Stimulated activated CD8-positive, alpha-beta memory T cell treated with anti-CD3 and anti-CD28 coated beads, Interleukin-15, amount 100 ng/mL, for 24 hours (primary cell): ENCODE measurements at places on chromosomes 12 and 14.

GRCh38 chr14:63378444-63378843 is 59.7 kb upstream of the GPHB5 start:
- no peak for DNase-seq

DNA sequence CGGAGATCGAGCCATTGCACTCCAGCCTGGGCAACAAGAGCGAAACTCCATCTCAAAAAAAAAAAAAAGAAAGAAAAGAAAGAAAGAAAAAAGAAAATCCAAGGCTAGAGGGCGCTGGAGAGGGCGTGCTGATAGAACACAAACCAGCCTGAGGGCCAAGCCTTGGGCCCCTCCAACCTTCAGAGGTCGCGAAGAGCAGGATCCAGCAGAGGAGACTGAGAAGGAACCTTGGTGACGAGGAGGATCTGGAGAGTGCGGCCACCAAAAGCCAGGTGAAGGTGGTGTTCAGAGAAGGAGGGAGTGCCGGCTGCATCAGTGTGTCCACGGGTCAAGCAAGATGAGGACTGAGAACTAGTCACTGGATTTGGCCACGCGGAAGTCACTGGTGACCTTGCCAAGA is 4.1 kb upstream of the DYNC1H1 start:
- no peak for DNase-seq

GRCh38 chr14:94601884-94602391 is 10.3 kb upstream of the SERPINA3 start:
- DNase-seq = no peak

GRCh38 chr12:91741932-91742331 is 403.7 kb downstream of the BTG1 start:
- no peak for DNase-seq

DNA sequence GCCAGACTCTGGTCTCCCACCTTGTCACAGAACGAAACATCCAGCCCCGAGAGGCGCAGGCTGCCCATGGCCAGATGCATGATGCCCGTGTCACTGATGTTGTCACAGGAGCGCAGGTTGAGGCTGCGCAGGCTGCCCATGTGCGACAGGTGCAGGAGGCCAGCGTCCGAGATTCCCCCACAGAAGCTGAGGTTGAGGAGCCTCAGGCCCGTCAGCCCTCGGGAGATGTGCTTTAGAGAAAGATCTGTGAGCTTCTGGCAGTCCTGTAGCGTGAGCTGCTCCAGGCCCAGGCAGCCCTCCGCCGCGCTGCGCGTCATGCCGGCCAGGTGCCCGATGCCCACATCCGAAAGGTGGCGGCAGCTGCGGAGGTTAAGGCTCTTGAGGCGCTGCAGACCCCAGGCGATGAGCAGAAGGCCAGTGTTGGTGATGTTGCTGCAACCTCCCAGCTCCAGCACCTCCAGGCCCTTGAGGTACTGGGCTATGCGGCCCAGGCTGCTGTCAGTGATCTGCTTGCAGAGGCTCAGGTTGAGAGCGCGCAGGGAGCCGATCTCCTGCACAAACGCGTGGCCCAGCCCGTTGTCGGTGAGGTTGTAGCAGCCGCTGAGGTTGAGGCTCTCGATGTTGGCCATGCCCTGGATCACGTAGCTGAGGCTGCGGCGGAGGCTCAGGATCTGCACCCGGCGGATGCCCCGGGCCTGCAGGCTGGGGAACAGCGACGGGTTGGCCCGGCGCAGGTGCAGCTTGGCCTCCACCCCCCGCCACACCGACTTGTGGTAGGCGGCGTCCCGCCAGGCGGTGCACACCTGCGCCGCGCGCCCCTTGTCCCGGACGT is 991 bp downstream of the FBXL14 start:
- DNase-seq = peak; percentile 11

DNA sequence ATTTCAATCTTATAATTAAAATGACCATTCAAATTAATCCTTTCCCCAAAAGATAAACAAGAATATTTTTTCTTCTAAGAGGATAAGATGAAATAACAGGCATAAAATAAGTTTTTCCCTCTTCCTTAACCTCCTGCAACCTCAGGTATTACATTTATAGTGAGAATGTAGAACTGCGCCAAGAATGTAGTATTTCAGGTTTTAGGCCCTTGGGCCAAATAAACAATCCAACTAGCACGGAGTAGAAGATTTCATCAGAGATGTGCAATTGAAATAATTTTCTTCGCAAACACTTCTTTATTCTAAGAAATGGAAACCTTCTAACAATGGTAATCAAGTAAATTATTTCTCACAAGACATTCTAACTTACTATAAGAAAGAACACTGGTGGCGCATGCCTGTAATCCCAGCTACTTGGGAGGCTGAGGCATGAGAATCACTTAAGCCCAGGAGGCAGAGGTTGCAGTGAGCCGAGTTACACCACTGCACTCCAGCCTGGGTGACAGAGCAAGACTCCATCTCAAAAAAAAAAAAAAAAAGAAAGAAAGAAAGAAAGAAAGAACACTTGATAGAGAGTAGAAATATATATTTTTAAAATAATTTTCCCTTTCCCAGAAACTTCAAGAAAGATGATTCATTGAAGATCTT is 100.8 kb downstream of the TAOK3 start:
- DNase-seq = no peak

DNA sequence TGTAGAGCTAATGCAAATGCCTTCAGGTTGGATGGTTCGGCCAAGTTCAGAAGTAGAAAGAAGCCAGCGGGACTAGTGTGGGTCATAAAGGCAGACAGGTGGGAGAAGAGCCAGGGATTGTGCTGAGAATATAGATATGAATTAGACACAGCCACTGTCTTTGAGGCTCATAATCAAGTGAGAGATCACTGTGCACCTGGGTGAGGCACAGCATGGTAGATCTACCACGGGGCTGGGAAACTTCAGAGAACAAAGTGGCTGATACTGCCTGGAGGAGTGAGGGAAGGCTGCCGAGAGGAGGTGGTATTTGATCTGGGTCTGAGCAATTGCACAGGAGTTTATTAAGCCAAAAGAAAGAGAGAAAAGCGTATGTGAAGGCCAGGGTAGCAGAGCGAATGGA is 40.6 kb upstream of the CHST11 start:
- no peak for DNase-seq

DNA sequence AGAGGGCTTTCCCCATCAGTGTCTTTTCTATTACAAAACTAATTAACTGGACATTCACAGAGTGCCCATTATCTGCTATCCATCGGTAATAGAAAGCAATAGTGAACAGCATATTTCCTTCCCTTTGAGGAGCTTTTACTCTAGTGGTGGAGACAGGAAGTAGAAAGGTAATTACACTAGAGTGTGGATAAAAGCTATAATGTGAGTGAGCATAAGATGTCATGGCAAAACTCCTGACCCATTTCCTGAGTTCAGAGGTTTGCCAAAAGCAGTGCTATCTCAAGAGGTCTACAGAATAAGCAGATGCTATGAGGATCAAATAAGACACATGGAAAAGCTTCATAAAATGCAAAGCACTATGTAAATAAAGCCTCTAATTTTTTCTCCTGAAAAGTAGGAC is 24.0 kb downstream of the TIMELESS start:
- DNase-seq = no peak

DNA sequence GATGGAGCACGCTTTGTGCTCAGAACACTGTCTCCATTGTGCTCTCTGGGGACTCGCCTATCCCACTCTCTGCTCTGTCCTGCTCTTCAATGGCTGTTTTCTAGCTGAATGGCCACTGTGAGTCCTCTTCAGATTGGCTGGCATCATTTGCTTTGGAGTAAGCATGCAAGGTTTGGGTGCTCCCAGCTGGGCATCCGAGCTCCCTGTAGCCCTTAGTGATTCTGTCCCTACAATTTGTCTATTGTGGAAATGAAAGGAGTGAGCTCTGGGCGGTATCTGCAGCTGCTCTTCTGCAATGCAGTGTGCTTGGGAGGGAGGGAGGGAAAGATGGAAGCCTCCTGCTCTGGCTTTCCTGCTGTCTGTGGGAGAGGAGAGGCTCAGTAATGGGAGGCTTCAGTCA is 84.8 kb downstream of the SMOC1 start:
- DNase-seq = no peak

- DNase-seq = no peak
Observed at GRCh38 chr14:74934041-74934440, 11.0 kb upstream of the RPS6KL1 start.

- DNase-seq = no peak
Observed at GRCh38 chr12:57735198-57735855, 3.2 kb downstream of the AGAP2 start.
